ENCODE measurements at places on chromosomes 12 and 14.

GRCh38 chr12:127928615-127929571 lies 338.1 kb upstream of the TMEM132C start:
- peak; percentile 72 for DNase-seq

DNA sequence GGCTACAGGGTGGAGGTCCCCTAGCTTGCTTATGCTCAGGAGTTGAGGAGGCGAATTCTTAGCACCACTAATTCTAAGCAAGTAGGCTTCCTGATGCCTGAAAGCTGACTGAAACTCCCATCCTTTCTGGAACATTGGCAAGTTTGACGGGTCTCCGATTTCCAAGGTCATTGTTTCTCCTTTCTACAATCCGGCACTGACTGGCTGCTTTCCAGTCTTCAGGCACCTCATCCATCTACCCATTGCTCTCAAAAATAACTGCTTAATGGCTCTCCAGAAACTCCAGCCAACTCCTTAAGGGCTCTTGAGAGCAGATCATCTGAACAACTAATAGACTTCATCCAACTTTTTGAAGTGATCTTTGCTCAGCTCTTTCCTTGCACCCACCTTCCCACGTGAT lies 13.3 kb downstream of the REM2 start:
- DNase-seq, result no peak

GRCh38 chr12:53414756-53415417 lies 8.8 kb upstream of the AMHR2 start:
- peak; percentile 39 for DNase-seq

DNA sequence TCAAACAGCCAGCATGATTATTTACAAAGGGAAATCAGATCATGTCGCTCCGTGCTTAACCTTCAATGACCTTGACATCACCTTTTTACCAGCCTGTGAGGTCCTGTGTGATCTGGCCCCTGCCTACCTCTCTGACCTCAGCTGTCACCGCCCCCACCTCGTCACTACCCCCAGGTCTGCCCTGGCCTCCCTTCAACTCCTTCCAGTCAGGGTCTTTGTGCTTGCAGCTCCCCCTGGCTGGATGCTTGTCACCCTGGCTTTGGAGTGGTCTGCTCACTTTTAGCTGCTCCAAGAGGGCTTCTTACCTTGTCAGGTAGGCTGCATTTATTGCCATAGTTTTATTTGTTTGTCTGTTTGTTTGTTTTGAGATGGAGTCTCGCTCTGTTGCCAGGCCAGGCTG lies 8.2 kb upstream of the MAX start:
- no peak for DNase-seq

Measured in fibroblast of the aortic adventitia (primary cell).